Thyroid gland (tissue), 4 donors: ENCODE measurements at places on chromosomes 5 and 9.

DNA sequence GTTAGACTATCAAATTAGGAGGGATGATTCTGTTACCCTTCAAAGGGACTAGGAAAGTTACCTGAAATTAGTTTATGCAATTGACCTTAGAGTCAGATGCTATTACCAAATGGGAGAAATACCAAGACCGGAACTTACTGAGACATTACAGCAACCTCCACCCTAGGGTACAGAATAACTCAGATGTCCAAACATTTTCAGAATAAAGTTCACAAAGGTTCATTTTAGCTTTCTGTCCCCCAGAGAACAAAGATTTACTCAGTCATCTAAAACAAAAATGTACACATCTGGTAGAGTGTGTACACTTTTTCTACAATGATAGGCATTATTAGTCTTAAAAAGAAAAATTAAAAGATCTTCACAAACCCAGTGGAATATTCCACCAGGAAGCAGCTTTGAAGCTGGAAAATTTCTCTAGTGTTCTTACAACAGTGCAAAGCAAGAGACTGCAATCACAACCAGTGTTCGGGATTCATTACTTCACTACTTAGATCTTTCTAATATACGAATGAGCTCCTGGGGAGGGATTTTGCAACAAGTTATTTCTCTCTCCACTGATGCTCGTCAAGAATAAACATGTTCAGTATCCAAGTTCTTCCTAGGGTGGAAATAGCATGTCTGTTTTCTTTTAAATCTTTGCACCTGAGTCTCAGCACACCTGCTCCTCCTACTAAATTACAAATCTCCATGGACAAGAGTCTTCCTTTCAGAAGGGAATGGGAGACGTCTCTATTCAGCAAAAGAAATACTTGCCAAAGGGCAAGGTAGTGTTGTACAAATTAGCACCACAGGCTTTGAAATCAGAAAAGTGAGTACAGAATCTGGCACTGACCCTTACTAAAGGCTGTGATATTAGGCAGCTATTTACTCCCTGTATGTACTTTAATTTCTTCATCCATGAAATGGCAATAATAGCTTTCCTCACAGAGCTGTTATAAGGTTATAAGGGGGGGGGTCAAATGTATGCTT is 8.8 kb downstream of the ETF1 start:
- no peak for DNase-seq

GRCh38 chr5:173011566-173011965 is 28.0 kb downstream of the ATP6V0E1 start:
- DNase-seq, result no peak

DNA sequence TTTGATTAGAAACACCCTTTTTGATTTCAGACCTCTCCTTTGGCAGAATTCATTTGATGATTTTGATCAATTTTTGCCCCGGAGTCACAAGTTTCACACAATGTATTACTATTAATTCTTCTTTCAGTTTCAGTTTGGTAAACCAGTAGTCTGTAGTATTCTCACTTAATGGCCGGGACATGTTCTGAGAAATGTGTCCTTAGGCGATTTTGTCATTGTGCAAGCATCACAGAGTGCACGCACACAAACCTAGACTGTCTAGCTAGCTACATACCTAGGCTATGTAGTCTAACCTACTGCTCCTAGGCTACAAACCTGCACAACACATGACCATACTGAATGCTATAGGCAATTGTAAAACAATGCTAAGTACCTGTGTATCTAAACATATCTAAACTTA is 662.5 kb downstream of the IRX1 start:
- DNase-seq, result no peak

GRCh38 chr5:145470396-145470979 is 364.7 kb downstream of the PRELID2 start:
- DNase-seq, result no peak

GRCh38 chr9:87596862-87597261 is 99.2 kb downstream of the DAPK1 start:
- peak; percentile 71 for DNase-seq

GRCh38 chr5:141476132-141476911 is 556 bp downstream of the PCDHGC3 start:
- peak; percentile 56 for DNase-seq

- no peak for DNase-seq
These were observed 78.5 kb downstream of the CACNA1B start for GRCh38 chr9:137956039-137956438.

- DNase-seq, result no peak
These were observed 279.6 kb upstream of the FTMT start for GRCh38 chr5:121572061-121572460.

DNA sequence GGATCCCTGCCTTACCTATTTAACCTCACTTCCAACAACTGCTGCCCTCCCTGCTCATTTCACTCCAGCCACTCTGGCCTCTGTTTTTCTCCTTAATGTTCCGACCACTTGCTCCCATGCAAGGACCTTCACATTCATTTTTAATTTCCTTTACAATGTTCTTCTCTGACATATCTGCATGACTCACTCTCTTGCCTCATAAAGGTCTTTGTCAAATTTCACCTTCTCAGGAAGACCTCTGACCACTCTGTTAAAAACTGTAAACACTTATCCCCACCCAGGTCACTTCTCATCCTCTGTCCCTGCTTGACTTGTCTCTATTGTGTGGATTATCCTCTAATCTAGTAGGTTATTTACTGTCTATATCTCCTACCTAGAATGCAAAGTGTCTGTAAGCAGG is 751.2 kb downstream of the BRINP1 start:
- no peak for DNase-seq

DNA sequence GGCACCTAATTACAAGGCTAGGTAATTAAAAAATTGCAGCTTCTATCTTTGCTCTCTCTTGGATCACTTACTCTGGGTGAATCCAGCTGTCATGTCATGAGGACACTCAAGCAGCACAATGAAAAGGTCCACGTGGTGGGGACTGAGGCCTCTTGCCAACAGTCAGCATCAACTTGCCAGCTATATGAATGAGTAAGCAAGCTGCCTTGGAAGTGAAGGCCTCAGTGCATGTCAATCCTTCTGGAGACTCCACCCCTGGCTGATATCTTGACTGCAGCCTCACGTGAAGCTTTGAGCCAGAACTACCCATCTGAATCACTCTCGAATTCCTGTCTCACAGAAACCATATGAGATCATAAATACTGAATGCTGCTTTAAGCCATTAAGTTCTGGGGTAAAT is 140.5 kb downstream of the SNX18 start:
- peak; percentile 60 for DNase-seq

- no peak for DNase-seq
These were observed 60.5 kb downstream of the ROPN1L start for GRCh38 chr5:10502130-10502529.

- no peak for DNase-seq
These were observed 323.9 kb downstream of the GADD45G start for GRCh38 chr9:89928521-89929275.

- no peak for DNase-seq
These were observed 277.2 kb upstream of the CDH9 start for GRCh38 chr5:27315363-27316270.
